AG04450 (cell line): ENCODE measurements at places on chromosomes 4 and X.

DNA sequence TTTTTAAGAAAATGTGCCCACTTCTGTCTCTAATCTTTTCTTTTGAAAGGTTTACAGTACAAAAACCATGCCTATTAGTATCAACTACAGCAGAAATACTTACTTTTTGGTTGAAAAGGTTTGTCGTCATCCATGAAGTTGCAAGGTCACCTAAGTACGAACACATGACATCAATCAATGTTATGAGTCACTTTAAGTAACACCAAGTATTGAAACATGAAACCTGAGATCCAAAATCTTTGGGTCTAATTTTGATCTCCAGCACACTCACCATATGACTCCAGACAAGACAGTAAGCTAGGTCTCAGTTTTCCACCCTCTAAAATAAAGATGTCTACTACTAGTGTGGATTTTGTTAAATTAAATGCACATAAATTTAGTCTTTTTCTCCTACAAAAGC is 8.4 kb downstream of the ZNF280C start:
- DNase-seq, result no peak

DNA sequence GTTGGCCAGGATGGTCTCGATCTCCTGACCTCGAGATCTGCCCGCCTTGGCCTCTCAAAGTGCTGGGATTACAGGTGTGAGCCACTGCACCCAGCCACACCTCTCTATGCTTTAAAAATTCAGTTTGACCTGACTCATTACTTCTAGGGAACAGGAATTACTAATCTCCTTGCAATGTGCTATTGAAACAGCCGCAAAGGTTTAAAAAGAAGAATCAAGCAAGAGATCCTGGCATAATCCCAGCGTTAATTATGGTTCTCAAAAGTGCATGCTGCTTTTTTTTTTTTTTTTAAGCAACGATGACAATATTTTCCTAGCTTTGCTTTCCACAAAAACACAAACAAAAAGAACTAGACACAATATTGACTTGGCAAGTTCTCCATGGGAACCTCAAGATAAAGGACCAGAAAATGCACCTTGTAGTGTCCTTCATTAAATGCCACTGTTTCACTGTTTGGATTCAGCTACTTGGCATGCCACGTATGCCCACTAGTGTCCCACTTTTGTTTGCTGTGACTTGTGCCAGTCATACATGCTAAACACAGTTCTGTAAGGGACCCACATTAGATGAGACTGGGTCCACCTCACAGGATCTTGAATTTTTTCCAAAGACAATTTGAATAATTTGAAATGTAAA is 112.6 kb upstream of the PPARGC1A start:
- DNase-seq, result no peak

- DNase-seq, result no peak
These were observed 268.6 kb upstream of the IGFBP7 start for GRCh38 chr4:57378766-57379165.

GRCh38 chr4:8419222-8420041 is 21.1 kb downstream of the ACOX3 start:
- DNase-seq, result no peak

GRCh38 chr4:140857111-140857510 is 100.9 kb upstream of the TBC1D9 start:
- DNase-seq, result no peak

DNA sequence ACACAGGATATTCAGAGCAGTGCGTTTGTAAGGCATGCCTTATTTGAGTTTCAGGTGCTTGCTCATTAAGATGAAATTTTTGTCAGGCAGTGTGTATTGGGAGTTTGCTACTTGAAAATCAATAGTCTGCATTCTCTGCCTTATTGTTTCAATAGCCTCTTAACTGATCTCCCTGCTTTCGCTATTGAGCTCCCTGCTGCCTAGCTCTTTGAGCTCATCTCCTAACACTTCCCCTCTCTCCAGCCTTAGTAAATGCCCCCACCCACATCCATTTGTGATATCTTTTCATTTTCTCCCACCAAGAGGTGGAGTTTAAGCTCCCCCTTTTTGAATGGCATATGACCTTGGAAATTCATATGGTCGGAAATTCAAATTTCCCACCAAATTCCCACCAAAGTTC is 256.6 kb downstream of the IL1RAPL1 start:
- DNase-seq, result no peak

GRCh38 chrX:30593440-30594200 is 16.1 kb upstream of the TASL start:
- DNase-seq, result no peak

DNA sequence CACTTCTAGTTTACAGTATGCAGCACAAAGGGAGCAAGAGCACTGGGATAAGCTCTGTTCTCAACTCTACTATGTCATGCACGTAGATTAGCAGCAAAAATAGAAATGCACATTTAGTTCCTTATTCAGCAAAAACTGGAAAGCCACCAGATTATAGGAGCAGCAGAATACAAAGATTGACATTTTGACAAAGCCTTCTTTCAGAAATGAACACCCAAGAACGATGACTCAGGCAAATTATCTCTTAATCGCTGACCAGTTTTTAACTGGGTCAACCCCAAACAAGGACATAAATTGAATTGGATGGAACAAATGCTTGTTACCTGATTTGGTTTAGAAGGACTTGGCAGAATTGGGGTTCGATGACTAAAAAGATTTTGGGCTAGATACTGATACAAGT is 775.3 kb upstream of the HS3ST1 start:
- no peak for DNase-seq
